ENCODE measurements at places on chromosomes 13 and 19. TPM values are rescaled to one million over a fixed set of nuclear protein-coding genes. Genes with fewer than 3 reads are reported as not detected.

ZNF784 gene
- 6.0 TPM for total RNA-seq

NKG7 gene
- total RNA-seq, result 50.1 TPM

C19orf85 gene
- total RNA-seq, result not detected

ZNF439 gene
- total RNA-seq, result 7.6 TPM

WDR87 gene
- total RNA-seq, result not detected

BRCA2 gene
- total RNA-seq, result 4.5 TPM

CCDC70 gene
- total RNA-seq, result not detected

LINGO3 gene
- total RNA-seq, result not detected

SLITRK6 gene
- total RNA-seq, result 2.0 TPM

HRC gene
- total RNA-seq, result 1.5 TPM

ZNF491 gene
- 4.1 TPM for total RNA-seq

PINLYP gene
- 6.2 TPM for total RNA-seq

IL17D gene
- 3.6 TPM for total RNA-seq

CFD gene
- total RNA-seq, result 78.0 TPM
